NCI-H187 treated with DMSO at 0.1 percent for 48 hours (cell line): ENCODE measurements at places on chromosomes 3 and 15.
A peak's percentile ranks its signal among the peaks of the same experiment; 100 is the strongest.

DNA sequence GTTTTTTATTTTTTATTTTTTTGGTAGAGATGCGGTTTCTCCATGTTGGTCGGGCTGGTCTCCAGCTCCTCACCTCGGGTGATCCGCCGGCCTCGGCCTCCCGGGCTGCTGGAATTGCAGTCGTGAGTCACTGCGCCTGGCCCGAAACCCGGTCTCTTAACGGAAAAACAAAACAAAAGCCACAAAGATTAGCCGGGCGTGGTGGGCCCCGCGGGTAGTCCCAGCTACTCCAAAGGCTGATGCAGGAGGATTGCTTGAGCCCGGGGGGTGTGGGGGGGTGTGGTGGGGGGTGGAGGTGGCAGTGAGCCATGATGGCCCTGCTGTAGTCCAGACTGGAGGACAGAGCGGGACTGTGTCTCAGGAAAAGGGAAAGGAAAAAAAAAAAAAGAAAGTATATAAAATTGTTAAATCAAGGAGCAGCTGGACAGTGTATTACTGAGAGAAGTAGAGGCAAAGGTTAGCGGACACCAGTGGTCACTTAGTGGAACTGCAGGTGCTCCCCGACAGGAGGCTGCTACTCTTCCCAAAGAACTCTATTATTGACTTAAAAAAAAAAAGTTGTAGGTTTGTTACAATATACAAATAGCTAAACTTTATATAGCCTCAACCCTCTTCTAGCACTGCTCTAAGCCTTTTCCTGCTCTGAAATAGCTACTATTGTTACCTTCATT, 30.3 kb upstream of the TUBGCP5 start:
- no peak for DNase-seq

DNA sequence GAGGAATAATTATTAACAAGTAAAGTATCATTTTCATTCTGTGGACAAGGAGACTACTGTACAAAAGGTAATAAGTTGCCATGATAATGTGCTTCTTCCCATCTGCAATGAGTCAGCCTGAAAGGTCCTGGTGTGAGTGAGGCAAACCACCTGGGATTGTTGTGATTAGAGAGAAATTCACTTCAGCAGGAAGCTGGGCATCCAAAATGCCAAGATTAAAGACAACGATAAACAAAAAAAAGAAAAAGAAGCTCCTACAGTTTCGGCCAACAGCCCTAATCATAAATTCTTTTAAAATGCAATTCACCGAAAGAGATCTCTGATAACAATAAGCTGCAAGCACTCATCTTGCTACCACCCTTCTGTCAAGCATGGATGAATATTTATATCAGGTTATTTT, 507.8 kb downstream of the TUSC7 start:
- DNase-seq = no peak

DNA sequence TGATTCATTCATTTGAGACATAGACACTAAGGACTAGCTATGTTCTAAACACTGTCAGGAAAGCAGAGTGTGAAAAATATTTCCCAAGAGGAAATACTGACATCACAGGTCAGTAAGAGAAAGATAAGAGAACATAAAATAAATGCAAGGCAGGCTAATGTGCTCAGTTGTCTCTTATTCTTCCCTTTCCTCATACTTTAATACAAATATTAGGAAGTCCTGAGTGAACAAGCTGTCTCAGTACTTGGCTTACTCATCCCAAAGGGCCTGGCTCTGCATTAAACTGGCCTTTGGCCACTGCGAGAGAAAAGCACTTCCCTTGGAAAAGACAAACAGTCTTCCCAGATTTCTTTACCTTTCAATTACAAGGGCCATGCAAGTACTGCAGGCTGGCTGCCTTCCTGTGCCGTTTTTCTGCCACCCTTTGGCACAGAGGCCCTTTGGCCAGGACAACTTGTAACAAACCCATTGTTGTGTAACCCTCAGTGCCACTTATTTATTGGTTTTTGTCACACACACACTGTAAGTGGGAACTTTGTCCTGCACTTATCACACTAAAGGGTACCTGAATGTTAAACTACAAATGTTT, 31.7 kb downstream of the EDC3 start:
- no peak for DNase-seq

DNA sequence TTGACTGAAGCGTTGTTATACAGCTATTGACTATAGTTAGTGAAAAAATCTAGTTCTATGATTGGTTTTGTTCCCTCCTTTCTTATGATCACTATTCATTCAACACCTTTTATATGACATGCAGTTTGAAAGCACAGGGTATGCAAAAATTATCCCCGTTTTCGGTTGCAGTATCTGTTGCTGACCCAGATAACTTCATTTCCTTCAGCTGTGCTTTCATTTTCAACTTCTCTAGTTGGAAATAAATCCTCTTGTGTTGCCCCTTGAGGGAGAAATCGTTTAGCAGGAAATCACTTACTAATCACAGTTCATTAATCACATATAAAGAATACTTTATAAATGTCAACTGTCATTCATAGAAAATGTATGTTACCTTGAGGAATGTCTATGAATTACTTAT, 55.1 kb downstream of the MBNL1 start:
- no peak for DNase-seq

DNA sequence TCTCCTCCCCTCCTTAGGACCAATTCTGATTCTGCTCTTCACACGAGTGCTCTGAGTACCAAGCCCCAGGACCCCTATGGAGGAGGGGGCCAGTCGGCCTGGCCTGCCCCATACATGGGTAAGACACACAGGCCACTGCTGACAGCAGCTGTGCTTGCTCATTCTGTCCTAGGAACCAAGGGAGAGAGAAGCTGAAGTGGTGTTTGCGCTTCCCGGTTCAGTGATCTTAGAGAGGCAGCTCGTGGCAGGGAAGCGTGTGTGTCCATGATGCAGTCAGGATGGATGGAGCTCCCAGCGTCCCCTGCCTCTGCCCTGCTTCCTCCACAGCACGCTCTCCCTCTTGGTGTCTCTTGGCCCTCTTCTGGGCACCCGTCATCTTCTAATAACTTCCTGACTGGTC, 77.6 kb downstream of the CRTC3 start:
- peak; percentile 70 for DNase-seq

- no peak for DNase-seq
Measured at GRCh38 chr3:12809001-12809400, 12.5 kb downstream of the CAND2 start.

- DNase-seq = no peak
Measured at GRCh38 chr15:68415501-68416157, 16.3 kb downstream of the ITGA11 start.
